ENCODE measurements at places on chromosomes 4 and X. TPM values are rescaled to one million over a fixed set of nuclear protein-coding genes. Genes with fewer than 3 reads are reported as not detected.

DNA sequence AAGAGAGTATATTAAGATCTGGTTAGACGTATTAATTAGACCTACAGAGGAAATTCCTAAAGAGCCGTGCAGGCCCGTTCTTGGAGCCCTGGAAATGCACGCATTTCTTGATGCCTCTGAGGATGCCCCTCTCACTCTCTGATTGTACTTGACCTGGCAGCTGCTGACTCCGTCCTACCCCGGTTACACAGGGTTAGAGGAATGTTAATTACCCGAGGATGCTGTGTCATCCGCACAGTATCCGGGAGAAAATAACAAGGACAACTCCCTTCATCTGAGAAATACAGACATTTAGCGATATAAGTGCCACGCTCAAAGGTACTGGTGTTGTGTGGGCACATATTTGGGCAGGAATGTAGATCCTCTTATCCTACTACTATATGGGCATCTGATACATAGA is 404.6 kb upstream of the FAT1 start:
- DNase-seq = no peak
- no peak overlapping the region for H3K4me3 ChIP-seq
- H3K4me1 ChIP-seq = no peaks in the 10 kb centered on the region
- no peak overlapping the region for H3K27ac ChIP-seq
- H3K36me3 ChIP-seq = no peaks in the 10 kb centered on the region

DNA sequence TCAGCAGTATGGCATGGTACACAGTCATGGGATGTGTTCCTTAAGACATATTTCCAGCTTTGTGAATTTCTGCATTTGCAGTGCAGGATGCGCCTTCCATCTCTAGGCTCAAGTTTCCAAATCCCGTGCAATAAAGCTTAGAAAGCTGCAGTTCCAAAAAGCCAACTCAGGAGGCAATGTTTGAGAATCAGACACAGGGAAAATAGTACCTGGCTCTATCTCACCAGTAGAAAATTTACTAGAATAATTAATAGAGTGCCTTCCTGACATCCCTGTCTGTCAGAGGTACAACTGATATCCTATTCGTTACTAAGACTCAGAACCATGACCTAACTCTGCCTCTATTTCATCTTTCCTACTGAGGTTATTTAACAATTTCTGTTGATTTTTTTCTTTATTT is 1333.0 kb downstream of the PCDH19 start:
- H3K36me3 ChIP-seq = no peaks in the 10 kb centered on the region
- H3K4me3 ChIP-seq = no peak overlapping the region
- DNase-seq = no peak
- no peaks in the 10 kb centered on the region for H3K27me3 ChIP-seq
- no peaks in the 10 kb centered on the region for H3K4me1 ChIP-seq
- H3K27ac ChIP-seq = no peak overlapping the region

DNA sequence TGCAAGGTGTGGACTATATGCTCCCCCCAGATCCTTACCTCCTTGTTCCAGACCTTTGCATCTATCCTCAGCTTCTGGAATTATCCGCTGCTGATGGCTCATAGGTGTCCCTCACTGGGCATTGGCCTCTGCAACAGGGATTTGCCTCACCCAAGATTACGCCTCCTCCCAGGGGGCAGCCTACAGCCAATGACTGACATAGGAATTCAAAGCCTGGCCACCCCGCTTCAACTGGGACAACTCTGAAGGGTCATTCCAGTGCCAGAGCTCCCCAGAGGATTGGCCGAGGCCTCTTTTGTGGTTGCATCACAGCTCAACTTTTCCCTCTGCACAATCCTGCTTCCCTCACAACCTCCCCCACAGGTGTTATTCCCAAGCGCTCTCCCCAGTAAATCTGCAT is 5.0 kb downstream of the SYN1 start:
- H3K36me3 ChIP-seq = no peaks in the 10 kb centered on the region
- no peak overlapping the region for H3K27ac ChIP-seq
- H3K4me3 ChIP-seq = no peak overlapping the region
- H3K4me1 ChIP-seq = no peaks in the 10 kb centered on the region
- H3K27me3 ChIP-seq = no peaks in the 10 kb centered on the region

- H3K4me3 ChIP-seq = no peak overlapping the region
- no peak overlapping the region for H3K27ac ChIP-seq
- no peaks in the 10 kb centered on the region for H3K36me3 ChIP-seq
- no peaks in the 10 kb centered on the region for H3K4me1 ChIP-seq
- DNase-seq = no peak
Observed at GRCh38 chr4:56251556-56251955, 135.7 kb downstream of the AASDH start.

GRCh38 chr4:53592686-53593501 is 1.6 kb upstream of the LNX1 start:
- H3K4me3 ChIP-seq = no peak overlapping the region
- H3K27ac ChIP-seq = no peak overlapping the region
- H3K27me3 ChIP-seq = peaks cover 7% of the 10 kb centered on the region
- H3K4me1 ChIP-seq = peaks cover 16% of the 10 kb centered on the region
- H3K36me3 ChIP-seq = no peaks in the 10 kb centered on the region
- DNase-seq = peak; percentile 53

DNA sequence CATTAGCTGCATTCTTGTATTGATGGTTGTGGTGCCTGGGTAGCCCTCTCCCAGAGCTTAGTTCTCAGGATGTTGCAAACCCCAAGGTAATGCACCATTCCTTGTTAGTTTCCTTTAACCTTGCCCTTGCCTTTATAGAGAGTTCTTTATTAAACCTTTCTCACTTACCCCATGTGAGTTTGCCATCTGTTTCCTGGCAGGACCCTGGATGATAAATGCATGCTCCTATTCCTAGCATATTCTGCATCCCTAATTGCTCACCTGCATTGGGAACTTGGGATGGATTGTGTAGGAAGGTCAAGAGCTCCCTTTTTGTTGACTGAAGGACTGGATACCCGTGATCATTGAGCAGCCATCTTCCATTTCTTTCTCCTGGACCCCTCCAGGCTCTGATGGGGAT is 59.9 kb upstream of the AP1S2 start:
- no peaks in the 10 kb centered on the region for H3K36me3 ChIP-seq
- DNase-seq = no peak
- no peaks in the 10 kb centered on the region for H3K27me3 ChIP-seq
- H3K4me3 ChIP-seq = no peak overlapping the region

GRCh38 chr4:119321921-119322687 is at the start of gene FABP2:
Gene FABP2 (minus strand): TSS chr4:119322138. CDS start chr4:119322102, 36 bp downstream.
- no peak within 1 kb of the TSS for H3K4me3 ChIP-seq
- H3K4me1 ChIP-seq = no peaks in the 10 kb centered on the region
- DNase-seq = no peak
- H3K36me3 ChIP-seq = no peaks in the 10 kb centered on the region
- H3K27ac ChIP-seq = no peak within 1 kb of the TSS

DNA sequence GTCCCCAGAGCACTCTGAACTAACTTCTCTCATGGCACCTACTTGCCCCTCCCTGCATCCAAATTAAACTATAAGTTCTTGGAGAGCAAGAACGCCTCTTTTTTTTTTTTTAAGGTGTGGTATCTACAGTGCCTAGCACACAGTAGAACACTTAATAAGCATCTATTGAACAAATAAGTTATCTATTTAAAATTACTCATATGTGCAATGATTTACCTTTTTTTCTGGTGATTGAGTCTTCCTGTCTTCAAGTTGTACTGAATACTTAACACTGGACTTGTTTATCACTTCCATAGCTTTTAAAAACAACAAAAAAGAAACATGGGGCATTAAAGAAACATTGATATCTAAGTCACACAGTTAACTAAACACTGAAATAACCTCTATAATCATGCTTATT is 29.1 kb downstream of the HAUS3 start:
- H3K4me1 ChIP-seq = no peaks in the 10 kb centered on the region
- no peak overlapping the region for H3K27ac ChIP-seq
- H3K27me3 ChIP-seq = no peaks in the 10 kb centered on the region

DNA sequence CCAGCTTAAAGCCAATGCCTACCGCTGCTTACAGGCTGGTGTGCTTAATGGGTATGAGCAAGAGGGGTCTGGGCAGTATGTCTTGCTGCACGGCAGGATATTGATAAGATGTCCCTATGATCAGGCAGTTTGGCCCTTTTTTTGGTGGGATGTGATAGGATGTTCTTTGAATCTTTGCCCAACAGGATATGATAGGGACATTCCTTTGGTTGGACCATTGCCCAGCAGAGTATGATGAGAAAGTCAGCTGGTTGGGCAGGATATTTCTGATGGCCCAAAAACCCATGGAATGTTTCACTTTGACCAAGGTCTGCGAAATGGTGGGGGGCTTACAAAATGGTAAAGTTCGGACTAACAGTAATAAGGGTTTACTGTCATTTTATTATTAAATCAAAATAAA is 1060.6 kb downstream of the STIM2 start:
- no peak for DNase-seq
- H3K4me1 ChIP-seq = no peaks in the 10 kb centered on the region
- no peaks in the 10 kb centered on the region for H3K36me3 ChIP-seq
- no peaks in the 10 kb centered on the region for H3K27me3 ChIP-seq

- no peaks in the 10 kb centered on the region for H3K27me3 ChIP-seq
- no peak for DNase-seq
- H3K36me3 ChIP-seq = no peaks in the 10 kb centered on the region
- no peak overlapping the region for H3K4me3 ChIP-seq
Observed at GRCh38 chr4:111022758-111023157, 399.9 kb upstream of the PITX2 start.

GRCh38 chrX:47697181-47697580 is 38.2 kb upstream of the UXT start:
- no peaks in the 10 kb centered on the region for H3K4me1 ChIP-seq
- H3K27me3 ChIP-seq = no peaks in the 10 kb centered on the region
- H3K27ac ChIP-seq = no peak overlapping the region
- no peak overlapping the region for H3K4me3 ChIP-seq
- H3K36me3 ChIP-seq = no peaks in the 10 kb centered on the region

- DNase-seq = no peak
- no peaks in the 10 kb centered on the region for H3K27me3 ChIP-seq
- peaks cover 23% of the 10 kb centered on the region for H3K4me1 ChIP-seq
- no peaks in the 10 kb centered on the region for H3K36me3 ChIP-seq
- no peak overlapping the region for H3K27ac ChIP-seq
Observed at GRCh38 chr4:48748949-48749596, 31.0 kb downstream of the FRYL start.

DNA sequence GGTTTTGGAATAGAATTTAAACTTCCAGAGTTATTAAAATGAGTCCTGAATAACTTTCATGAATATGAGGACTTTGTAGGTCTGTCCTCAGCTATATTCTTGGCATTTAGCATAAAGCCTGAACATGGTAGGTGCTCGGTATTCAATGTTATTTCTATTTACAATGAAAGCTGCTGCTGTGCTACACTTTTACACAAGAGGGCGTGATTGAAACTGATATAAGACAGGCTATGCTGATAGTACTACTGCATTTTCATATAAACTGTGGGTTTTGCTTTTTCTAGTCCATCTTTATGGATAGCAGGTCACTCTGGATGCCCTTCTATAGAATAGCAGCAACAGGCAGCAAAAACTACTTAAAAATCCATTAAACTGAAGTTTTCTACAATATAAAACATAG is 12.3 kb upstream of the GNPDA2 start:
- no peak overlapping the region for H3K27ac ChIP-seq
- no peak for DNase-seq
- H3K27me3 ChIP-seq = no peaks in the 10 kb centered on the region

DNA sequence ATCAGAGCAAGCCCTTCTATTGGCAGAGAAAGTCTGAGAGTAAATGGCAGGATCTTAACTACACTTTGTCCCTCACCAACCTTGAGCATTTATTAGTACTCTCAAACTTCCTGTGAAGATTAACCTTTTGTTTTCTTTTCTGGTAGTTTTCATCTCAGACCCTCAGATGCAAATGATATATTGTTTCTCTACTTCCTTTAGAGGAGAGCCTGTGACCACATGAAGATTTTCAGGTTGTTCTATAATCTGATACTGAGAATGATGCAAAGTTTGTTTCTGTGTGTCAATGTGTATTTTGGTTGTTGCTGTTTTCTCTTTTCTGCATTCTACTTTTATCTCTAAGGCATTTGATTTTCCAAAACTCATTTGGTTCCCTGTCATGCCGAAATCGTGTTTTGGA is 165.8 kb upstream of the CYSLTR1 start:
- H3K4me1 ChIP-seq = no peaks in the 10 kb centered on the region
- no peaks in the 10 kb centered on the region for H3K27me3 ChIP-seq
- H3K27ac ChIP-seq = no peak overlapping the region
- H3K36me3 ChIP-seq = no peaks in the 10 kb centered on the region
- DNase-seq = no peak

DNA sequence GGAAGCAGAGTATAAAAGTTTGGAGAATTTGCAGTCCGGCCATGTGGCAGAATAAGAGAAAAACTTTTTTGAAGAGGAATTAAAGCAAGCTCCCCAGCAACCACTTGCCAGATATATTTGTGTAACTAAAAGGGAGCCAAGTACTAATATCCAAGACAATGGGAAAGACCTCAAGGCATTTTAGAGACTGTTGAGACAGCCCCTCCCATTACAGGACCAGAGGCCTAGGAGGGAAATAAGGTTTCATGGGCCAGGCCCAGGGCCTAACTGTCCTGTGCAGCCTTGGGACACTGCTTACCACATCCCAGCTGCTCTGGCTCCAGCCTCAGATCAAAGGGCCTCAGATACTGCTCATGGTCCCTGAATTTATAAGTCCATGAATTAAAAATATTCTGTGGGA is 659.4 kb downstream of the PCDH19 start:
- no peaks in the 10 kb centered on the region for H3K36me3 ChIP-seq
- no peak overlapping the region for H3K27ac ChIP-seq
- H3K4me1 ChIP-seq = no peaks in the 10 kb centered on the region
- DNase-seq = no peak
- H3K27me3 ChIP-seq = no peaks in the 10 kb centered on the region

DNA sequence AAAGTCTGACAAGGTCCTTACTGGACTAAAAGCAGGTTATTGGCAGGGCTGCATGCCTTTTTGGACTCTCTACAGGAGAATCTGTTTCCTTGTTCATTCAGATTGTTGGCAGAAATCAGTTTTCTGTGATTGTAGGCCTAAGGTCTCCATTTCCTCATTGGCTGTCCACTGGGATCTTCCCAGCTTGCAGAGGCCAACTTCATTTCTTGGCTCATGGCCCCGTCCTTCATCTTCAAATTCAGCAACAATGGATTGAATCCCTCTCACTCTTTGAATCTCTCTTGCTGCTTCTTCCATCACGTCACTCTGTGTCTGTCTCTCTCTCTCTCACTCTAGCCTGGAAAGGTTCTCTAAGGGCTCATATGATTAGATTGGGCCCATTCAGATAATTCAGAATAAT is 14.9 kb upstream of the GLUD2 start:
- no peak overlapping the region for H3K27ac ChIP-seq
- no peaks in the 10 kb centered on the region for H3K4me1 ChIP-seq
- H3K36me3 ChIP-seq = no peaks in the 10 kb centered on the region
- no peaks in the 10 kb centered on the region for H3K27me3 ChIP-seq
- no peak for DNase-seq

Gene PPP2R3B
- 11.2 TPM for total RNA-seq

Gene MAGEE1
- 2.0 TPM for total RNA-seq

Gene GALNTL6
- not detected for total RNA-seq

Gene LRCH2
- total RNA-seq = 7.0 TPM

Gene ADH1B
- 312 TPM for total RNA-seq

Measured in left lung (tissue), 14 donors.